ENCODE measurements at places on chromosomes 5 and 9. TPM values are rescaled to one million over a fixed set of nuclear protein-coding genes. Genes with fewer than 3 reads are reported as not detected.

DNA sequence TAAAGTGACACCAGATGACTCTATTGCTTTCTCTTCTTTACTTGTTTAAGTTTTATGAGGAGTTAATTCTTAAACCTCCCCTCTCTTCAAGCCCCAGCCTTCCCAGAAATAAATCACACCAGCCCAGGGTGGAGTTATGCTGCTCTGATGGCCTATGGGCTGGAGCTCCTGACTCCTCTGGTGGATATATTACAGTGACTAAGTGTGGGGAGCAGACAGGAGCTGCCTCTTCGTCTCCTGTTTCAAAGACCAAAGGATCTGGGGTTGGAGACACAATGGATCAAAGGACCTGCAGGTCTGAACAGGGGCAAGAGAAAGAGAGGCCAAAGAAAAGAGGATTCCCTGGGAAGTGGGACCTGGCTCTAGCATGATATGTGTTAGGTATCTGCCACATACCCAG is 312.0 kb upstream of the MSX2 start:
- ATAC-seq = no peak

DNA sequence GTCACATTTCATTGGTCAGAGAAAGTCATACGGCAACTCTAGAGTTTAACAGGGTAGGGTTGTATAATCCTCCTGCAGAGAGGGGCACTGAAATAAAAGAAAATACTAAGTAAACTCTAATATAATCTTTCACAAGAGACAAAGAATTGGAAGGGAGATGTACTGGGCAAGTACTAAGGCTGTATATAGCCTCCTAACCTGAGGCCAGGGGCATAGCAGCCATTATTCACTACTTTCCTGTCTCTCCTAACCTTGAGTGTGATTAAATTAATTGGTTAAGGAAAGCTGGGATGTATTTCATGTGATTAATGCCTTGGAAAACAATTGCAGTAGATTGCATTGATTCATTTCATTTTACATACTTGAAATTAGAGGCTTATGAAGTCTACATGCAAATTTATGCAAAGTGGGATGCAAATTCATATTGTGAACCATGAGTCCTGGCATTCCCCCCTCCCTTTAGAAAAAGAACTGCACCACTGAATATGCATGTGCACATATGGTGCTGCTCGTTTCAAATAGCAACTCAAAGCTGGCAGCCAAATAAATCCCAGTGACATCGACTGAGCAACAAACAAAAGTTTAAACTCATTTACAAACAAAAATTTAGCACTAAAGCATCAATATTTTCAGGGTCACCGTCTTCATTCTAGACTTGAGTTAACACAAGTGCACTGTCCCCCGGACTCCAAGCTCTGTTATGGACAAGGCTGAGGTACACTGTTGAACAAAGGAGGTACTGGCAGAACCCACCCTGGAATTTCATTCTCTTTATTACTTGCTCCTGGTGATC is 70.0 kb downstream of the DMAC1 start:
- ATAC-seq = no peak

- no peak for ATAC-seq
Measured at GRCh38 chr5:133336121-133336968, 276.0 kb downstream of the FSTL4 start.

- no peak for ATAC-seq
Measured at GRCh38 chr9:89790542-89791109, 185.8 kb downstream of the GADD45G start.

NR5A1 gene
- not detected for total RNA-seq

GRCh38 chr9:89309608-89310474 is 1.2 kb upstream of the CKS2 start:
- no peak for ATAC-seq

- no peak for ATAC-seq
Measured at GRCh38 chr5:133814152-133814551, 154.3 kb downstream of the C5orf15 start.

CTXN3 gene
- not detected for total RNA-seq

DNA sequence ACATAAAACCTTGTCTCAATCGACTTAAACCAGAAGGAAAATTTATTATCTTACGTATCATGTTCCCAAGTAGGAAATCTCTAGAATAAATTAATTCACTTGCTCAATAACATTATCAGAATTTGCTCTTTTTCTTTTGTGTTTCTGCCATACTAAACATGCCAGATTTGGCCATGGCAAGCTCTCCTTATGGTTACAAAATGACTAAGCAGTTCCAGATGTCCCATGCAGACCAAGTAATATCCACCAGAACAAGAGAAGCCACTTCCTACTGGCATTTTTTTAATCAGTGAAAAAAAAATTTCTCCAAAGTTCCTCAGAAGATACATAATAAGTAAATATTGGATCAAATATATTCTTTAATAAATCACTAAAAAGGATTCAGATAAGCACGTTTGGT is 25.2 kb upstream of the ADAMTS6 start:
- no peak for ATAC-seq

DNA sequence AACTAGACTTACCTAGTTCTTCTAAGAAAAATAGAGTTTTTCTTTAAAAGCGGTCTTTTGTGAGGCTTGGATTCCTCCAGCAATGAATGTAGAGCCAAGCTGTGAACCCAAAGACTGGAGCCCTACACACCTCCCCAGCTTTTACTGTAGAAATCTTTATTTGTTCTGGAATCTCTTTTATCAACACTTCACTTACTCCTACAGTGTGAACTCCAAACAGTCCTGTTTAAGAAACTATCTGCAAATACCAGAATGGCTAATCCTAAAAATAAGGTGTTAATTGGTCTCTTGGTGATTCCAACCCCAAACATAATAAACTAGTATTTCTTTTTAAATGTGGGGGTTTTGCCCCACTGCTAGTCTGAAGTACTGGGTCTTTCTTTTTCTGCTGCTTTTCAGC is 103.9 kb downstream of the ENC1 start:
- ATAC-seq = no peak

AGXT2 gene
- not detected for total RNA-seq
